ENCODE measurements at places on chromosomes 2 and 18.
A peak's percentile ranks its signal among the peaks of the same experiment; 100 is the strongest.

DNA sequence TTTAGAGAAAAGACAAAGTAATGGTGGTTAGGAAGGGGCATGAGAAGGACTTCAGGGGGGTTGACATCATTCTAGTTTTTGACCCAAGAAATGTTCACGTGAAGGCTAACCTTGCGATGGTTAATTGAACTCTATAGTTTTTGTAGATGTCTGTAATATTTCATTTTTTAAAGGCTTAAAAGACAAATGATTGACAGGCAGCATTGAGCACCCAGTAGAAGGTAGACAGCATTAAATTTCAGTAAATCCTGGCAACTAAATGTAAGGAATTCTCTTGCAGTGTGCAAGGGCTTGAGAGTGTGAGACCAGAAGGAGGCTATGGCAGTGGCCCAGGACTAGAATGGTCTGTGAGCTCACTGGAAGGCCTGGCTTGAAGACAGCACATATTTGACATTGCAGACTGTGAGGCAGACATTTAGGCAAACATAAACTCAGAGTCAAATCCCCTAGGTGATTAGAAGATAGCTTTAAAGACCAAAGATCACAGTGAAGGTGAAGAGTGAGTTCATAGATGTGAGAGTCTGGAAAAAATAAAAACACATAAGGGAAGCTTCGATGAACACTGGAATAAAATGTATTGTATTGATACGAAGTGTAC lies 100.1 kb upstream of the MAP4K4 start:
- DNase-seq = no peak

GRCh38 chr2:127377262-127377661 lies 10.5 kb downstream of the MAP3K2 start:
- no peak for DNase-seq

DNA sequence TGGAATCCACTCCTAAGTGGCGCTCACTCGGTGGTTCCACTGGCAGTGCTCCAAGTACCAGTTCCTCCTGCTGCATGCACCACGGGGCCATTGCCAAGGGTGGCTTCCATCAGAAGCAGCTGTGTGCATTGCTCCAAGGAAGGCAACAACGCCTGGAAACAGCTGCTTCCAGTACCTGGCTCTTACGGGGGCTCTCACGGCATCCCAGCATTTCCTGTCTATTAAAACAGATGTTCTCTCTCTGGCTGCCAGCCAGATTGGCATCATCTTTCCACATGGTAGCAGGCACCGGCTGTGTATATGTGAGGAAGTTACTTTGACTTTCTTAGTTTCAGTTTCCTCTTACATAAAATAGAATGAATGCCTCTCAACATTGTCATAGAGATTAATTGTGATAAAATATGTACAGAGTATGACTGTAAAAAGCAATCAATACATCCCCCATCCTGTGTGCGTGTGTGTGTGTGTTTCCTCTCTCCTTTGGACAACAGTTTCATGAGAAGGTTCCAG lies 84.9 kb downstream of the CMPK2 start:
- DNase-seq = no peak

DNA sequence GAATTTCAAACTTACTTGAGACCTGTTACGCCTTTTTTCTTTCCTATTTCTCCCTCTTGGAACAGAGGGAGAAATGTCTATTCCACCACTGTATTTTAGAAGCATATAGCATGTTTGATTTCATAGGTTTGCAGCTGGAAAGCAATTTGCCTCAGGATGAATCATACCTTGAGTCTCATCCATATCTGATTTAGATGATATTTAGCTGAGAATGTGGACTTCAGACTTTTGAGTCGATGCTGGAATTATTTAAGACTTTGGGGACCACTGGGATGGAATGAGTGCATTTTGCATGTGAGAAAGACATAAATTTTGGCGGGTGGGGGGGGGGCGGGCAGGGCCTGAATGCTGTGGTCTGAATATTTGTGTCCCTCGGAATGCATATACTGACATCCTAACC lies 282.7 kb upstream of the STON1 start:
- no peak for DNase-seq

- no peak for DNase-seq
Observed at GRCh38 chr18:41096504-41096903, 858.5 kb upstream of the PIK3C3 start.

DNA sequence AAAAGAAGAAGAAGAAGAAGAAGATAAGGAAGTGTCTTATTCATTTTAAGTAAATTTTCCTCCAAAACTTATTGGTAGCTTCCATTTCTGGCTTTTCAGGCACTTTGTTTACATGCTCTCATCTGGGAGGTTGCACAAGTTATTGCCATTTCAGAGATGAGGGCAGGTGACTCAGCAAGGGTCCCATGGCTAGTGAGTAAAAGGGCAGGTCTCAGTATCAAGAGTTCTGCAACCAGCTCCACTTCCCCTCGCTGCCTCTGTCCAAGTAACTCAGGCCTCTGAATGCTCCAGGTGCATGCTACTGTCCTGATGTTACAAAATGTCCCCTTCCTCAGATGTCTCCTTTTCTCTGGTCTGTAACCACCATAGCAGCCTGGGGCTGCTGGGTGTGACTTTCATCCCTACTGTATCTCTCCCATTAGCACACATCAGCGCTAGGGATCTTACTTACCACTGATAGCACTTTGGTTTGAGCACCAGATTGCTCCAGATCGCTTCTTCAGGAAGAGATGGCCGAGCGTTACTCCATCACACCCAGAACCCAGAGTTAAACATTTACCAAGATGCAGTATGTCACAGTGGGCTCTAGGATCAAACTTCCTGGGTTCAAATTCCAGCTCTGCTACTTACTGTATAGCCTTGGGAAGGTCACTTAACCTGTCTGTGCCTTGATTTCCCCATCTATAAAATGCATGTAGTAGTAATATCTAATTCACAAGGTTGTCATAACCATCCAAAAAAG lies 57.4 kb upstream of the LAPTM4A start:
- DNase-seq = peak; percentile 38
